GF-D8 (cell line): ENCODE measurements at places on chromosomes 12 and 14.

- DNase-seq = no peak
Measured at GRCh38 chr12:4251216-4251891, 22.2 kb upstream of the CCND2 start.

- DNase-seq = no peak
Measured at GRCh38 chr14:32693114-32693513, 245.6 kb upstream of the NPAS3 start.

DNA sequence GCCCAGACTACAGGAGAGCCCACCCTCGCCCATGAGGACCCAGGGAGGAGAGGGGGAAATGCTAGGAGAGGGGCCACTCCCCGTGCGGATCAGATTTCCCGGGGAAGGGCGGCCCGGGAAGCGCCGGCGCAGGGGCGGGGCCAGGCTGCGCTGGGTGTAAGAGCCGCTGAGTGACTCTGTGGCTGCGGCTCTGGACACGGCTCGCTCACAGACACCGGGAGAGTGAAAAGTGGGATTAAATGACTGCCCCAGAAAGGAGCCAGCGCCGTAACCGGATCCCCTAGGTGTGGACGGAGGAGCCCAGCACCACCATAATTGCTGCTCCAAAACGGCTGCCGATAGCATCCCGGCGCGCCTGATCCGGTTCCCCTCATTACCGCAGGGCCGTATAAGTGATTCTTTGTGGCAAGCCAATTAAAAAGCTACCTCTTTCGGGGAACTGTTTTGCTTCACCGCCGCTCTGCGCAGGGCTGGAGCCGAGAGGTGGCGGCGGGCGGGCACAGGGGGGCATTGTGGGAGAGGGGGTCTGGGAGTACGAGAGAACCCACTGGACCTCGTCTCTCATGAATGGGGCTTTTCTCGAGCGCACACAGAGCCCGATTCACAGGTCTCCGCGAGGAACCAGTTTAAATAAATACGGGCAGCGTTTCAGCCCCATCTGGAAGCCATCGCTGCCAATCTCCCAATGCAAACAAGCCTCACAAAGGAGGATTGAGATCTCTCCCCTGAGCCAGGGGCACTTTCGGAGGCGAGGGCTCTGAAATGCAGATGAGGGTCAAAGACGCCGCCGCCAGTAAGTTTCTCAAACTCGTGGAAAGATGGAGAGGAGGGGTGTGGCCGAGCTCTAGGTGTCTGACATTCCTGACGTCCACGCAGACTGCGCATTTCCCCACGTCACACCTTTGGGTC is 2.5 kb downstream of the COL2A1 start:
- DNase-seq = no peak

- no peak for DNase-seq
Measured at GRCh38 chr14:37179896-37180502, 7.6 kb upstream of the SLC25A21 start.

GRCh38 chr14:59920378-59920683 is 387 bp downstream of the LRRC9 start:
- no peak for DNase-seq

DNA sequence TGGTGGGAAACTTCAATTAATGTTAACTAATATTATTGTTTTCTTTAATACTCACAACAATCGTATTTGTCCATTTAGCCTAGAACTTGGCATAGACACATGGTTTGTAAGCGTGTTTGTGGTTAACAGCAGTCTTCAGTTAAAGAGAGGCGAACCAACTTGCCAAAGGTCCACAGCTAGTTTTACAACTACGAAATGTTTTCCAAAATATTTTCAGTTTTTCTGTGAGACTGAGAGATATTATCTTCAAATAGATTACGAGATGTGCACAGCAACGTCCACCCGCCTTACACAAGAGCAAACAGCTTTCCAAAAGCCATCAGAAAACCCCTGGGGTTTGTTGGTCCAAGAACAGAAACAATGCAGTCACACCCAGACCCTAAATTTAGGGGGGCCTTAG is 58.6 kb upstream of the RASSF3 start:
- no peak for DNase-seq

GRCh38 chr12:12267742-12268200 is 927 bp upstream of the LRP6 start:
- no peak for DNase-seq

GRCh38 chr14:60647081-60647836 is 2.0 kb downstream of the SIX1 start:
- no peak for DNase-seq

- DNase-seq = no peak
Measured at GRCh38 chr12:46233423-46233822, 35.4 kb downstream of the SLC38A1 start.

DNA sequence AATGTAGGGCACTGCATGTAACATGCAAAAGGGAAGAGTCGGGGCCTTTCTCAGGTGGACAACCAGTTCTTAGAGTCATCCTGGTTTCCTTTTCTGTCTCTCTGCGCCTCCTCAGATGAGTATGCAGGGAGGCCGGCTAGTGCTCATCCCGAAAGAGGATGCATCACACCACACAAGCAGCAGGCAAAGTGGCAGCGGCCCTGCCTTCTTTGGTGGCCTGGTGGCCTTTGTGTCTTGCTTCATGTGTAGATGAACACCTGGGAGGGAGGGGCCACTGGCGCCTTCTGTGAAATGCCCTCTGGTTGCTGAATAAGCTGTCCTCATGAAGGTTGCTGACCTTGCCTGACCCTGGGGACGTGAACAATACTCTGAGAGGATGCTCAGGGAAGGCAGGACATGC is 18.0 kb downstream of the SLC24A4 start:
- no peak for DNase-seq

DNA sequence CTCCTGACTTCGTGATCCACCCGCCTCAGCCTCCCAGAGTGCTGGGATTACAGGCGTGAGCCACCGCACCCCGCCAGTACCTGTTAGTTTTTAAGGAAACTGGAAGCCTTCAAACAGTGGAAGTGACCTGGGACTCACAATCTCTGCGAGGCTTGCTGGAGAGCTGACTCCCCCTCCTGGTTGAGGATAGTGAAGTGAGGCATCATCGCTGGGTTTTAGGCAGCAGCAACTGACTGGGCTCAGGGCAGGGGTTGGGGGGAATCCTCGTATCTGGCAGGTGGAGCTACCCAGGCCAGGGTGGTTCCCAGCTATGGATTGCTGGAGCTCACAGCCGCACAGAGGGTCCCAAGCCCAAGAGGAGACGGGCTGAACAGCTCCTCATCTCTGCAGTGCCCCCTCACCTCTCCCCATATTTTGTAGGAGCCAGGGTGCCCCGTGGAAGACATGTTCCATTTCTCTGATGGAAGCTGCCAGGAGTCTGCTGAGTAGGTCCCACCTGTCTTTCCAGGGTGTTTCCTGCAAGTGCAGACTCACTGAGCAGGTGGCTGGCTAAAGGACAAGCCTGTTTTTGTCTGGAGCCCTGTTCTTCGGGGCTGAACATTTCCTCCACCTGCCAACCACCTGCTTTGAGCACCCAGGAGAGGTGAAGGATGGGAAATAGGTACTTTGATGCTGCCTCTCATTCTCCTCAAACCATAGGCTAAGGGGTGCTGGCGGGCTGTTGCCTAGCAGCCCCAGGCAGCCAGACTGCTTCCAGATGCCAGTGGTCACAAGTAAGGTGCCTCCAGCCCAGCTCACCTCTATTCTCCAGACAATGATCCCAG is 3.1 kb downstream of the AVIL start:
- no peak for DNase-seq

DNA sequence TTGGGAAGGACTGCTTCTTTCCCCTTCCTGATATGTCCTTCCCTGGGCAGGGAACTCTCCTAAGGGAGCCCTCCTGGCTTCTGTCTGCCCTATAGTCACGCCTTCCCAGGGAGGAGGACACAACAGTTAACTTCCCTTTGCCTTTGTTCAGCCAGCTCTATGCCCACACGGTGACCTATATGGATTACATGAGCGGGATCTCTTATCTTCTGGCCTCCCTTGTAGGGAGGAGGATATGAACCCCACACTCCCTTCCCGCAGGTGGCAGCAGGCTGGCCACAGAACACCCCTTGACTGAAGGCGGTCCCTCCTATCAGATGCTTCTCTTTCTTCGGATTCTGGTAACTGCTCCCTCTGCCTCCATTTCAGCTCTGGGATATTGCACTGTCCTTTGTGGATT is 135.6 kb upstream of the MAX start:
- no peak for DNase-seq

DNA sequence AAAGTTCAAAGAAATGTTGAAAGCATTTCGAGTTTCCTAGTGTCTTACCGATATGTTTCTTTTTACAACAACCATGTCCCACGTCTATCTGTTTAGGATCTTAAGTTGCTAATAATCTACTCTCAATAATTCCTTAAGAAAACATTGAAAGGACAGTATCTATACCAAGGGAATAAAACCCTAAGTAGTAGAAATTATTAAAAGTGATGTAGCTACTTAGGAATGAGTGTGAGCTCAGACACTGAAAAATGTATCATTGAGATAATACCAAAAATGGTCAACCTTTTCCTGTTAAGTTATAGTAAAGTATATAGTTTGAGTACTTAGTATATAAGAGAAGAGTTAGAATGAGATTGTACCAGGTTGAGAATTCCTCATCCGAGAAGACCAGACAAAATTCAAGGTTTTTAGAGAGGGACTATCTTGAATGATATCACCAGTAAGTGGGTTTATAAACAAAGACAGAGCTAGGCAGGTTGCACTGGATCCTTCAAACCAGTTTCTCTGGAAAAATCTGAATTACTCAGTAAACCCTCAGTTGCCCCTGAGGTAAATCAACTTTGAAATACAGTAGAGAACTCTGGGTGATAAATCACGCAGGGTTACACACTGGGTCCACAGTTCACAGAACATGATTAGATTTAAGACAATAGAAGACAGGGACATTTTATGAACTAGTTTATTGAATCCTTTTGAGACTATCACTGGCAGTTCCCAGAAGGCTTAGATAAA is 96.8 kb downstream of the ERGIC2 start:
- DNase-seq = no peak

- DNase-seq = no peak
Measured at GRCh38 chr12:70660620-70661219, 23.5 kb upstream of the PTPRB start.

DNA sequence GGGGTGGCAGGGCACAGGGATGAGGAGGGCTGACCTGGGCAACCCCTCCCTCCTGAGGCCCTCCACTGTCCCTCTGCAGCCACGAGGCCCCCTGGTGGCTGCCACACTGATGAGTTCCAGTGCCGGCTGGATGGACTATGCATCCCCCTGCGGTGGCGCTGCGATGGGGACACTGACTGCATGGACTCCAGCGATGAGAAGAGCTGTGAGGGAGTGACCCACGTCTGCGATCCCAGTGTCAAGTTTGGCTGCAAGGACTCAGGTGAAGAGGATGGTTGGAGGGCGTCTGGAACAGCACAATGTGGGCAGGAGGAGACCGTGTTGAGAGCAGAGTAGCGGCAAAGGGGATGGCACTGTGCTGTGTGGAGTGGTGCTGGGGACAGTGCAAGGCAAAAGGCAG is 25.7 kb upstream of the LRP1-AS start:
- DNase-seq = no peak

DNA sequence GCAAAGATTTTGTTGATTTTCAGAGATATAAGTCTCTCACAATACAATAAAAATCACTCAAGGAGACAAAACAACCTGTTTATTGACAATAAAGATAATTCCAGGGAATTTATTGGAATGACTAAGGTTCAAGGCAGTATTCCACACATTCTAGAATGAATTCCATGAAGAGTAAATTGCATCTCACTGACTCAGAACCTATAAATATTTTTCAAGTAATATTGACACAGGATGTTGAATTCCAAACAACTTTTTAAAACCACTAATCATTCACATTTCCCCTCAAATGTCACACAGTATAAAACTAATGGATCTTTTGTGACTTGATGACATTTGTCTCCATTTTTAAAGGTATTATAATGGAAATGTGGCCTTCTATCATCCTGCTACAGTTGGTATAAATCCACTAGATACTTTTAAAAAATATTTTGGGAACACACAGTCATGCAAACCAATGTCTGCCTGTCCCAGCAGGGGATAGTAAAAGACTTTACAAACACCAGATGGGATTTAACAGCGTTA is 42.1 kb upstream of the LGR5 start:
- no peak for DNase-seq

GRCh38 chr14:36662258-36662542 is 540 bp downstream of the PAX9 start:
- no peak for DNase-seq

DNA sequence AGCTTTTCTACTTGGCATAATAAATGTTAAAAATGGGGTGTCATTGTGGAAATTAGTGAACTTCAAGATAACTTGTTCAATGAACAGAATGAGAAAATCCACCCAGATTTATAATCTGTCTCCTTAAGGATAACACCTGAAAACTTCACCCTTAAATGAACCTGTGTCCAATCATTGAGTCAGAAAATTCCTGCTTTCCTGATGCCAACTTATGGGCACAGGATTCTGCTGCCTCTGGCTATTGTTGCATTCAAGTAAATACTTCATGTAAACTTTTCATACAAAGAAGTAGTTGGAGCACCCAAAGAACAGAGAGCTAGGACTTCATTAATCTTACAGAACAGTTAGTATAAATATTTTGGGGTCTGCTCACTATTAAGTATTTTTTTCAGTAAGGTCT is 98.9 kb upstream of the PLEKHA5 start:
- DNase-seq = no peak

GRCh38 chr14:57297852-57298251 is 29.1 kb downstream of the AP5M1 start:
- no peak for DNase-seq

- no peak for DNase-seq
Measured at GRCh38 chr12:112023759-112024396, 10.7 kb downstream of the ERP29 start.

- no peak for DNase-seq
Measured at GRCh38 chr12:2644683-2645405, 149.9 kb upstream of the FKBP4 start.

DNA sequence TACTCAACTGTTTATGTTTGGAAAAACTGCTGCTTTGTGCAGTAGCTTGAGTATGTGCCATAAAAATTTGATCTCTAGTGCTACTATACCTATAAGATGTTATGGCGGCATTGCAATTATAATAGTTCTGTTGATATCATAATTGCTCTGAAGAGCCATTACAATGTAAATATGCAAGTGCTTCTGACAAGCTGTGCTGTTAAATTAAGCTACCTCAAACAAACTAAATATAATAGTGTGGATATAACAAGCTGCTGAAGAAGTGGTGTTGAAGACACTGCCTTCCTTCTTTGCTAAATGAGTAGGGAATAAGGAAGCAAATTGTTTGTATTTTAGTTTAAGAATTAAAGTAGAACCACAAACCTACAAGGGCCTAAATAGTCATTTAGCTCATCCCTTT is 301.0 kb upstream of the MIS18BP1 start:
- no peak for DNase-seq

DNA sequence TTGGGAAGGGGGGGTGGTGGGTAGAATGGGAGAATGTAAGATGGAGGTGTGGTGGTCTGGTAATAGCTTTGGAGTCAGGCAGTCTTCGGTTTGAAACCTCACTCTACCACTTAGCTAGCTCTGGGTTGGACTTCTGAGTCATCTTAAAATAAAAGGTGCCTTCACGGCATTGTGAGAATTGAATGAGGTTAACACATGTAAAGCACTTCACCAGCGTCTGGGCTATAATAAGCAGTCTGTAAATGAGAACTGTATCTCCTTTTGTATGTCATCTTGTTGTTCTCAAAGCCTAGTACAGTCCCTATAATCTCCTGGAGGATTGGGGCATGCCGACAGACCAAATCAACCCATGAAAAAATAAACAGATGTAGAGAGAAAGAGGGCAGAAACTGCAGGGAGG is 11.2 kb downstream of the C2CD5 start:
- no peak for DNase-seq
